ENCODE measurements at places on chromosomes 7 and 10.

DNA sequence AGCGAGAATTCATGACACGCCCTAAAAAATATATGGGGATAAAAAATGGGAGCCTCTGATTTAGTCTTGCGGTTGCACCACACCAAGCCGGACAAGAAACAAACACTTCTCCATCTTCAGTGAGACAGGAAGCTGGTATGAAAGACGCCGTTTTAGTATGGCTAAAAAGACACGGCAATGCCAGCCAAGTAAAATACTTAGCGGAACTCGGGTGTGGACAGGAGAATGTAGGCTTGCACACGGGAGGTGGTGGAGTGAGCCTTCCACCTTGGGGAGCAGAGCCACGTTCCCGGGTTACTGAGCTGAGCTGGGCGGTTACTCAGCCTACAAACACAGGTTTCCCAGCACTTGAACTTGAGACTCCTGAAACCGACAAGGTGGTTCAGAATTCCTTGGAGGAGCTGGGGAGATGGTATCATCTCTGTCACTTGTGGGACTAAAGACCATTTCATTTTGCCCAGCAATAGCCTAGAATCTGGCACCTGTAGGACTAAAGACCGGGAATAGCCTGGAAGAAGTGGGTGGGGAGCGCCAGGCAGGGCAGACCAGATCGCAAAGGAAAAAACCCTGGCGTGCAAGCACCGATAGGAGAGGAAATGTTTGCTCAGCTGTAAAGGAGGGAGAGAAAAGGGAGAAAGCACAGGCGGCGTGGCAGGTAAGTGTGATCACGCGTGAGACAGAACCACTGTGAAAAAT, 34.8 kb upstream of the SEPHS1 start:
- DNase-seq = no peak

DNA sequence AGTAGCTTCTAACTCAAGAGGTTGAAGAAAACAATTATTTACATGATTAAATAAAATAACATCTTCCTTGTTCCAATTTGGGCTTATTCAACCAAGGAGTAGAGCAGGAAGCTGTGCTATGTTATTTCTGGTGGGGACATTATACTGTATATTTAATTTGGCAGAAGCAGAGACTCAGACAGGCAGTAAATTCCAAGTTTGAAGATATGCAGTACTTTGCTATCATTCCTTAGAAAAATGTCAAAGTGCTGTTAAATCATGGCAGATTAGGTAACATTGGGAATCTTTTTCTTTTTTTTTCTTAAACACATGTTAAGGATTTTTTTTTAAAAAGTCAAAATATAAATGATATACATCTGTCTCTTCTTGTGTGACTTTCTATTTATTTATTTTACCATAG, 190.1 kb downstream of the SUGCT start:
- DNase-seq = no peak

DNA sequence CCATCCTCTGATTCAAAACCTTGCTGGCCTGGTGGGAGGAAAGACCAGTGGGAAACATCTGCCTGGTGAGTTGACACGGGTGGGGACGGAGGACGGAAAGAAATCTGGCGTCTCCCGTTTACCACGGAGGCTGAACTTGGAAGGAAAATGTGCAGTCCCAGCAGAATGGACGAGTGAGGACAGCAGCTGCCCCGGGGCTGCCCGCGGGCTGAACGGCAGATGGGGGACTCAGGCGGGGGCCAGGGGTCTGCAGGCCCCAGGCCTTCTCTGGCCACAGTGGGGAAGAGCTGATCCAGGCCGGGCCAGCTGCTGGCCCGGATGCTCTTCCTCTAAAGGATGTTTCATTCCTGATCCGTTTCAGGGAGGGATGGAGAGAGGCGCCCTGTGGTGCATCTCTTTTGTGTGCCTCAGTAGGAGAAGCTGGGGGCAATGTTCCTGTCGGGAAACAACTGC, 147.5 kb upstream of the CHST15 start:
- no peak for DNase-seq

GRCh38 chr10:16854623-16855022, 37.4 kb upstream of the RSU1 start:
- DNase-seq = no peak

DNA sequence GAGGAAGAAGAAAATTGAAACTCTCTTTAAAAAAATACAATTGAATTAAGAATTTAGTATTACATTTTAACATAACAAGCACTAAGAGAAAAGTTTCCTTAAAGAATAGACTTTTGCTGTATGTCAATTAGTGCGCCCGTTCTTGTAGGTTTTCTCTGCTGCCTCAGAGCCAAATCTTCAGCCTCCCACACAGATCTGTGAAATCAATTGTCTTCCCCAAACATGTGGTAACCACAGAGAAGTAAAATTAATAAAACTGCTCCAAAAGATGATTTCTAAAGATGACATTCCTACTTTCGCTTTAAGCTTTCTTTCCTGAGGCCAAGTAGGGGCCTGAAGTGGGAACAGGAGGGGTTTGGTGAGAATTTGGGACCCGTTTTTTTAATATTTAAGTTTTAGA, 113.2 kb upstream of the ADO start:
- no peak for DNase-seq

- no peak for DNase-seq
Measured at GRCh38 chr7:101200504-101200861, 353 bp downstream of the MOGAT3 start.

GRCh38 chr7:116162254-116162653, 48.1 kb upstream of the TES start:
- no peak for DNase-seq

GRCh38 chr10:70616761-70617160, 14.2 kb upstream of the PRF1 start:
- no peak for DNase-seq

DNA sequence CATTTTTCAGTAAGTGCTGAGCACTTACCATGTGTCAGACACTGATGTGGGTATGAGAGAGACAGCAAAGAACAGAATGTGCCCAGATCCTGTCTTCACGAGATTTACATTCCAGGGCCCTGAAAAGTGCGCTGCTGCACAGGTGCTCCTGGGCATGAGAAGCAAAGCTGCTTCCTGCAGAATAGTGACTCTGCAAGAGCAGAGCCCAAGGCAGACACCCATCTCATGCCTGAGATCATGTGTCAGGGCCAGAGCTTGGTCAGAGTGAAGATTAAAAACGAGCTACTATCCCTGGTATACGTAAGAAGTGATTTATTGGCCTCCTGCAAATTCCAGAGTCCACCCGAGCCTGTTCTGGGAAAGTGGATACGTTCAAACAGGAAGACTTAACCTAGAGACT, 824.4 kb downstream of the GRID1 start:
- DNase-seq = no peak

- DNase-seq = no peak
Measured at GRCh38 chr7:132800522-132800921, 224.3 kb upstream of the PLXNA4 start.

GRCh38 chr10:7577176-7577575, 89.6 kb downstream of the ITIH5 start:
- no peak for DNase-seq

GRCh38 chr10:97259119-97259518, 33.3 kb downstream of the ARHGAP19 start:
- DNase-seq = no peak

DNA sequence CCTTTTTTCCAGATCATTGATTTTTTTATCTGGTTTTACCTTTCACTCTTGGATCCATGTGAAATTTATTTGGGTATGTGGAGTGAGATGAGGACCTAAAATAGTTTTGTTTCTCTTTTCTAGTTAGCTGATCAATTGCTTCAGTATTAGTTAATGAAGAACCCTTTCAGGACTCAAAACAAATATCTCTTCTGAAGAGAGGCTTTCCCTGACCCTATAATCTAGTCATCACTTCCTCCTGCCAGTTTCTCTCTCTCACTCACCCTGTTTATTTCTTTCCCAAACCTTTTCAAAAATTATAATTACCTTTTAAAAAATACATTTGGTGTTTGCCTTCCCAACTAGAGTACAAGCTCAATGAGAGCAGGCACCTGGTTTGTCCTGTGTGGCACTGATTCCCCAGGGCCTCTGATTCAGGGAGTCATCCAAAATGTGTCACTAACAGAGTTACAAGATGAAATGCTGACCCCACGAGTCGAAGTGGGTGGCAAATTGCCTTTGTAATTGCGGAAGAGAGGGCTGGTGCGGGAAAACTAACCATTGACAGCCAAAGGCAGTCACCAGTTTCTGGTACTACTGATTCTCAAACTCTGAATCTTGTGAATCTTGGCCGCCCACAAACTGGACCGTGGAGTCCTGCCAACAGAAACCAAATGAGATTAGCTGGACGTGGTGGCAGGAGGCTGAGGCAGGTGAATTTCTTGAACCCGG, 2.4 kb downstream of the TMEM140 start:
- no peak for DNase-seq

DNA sequence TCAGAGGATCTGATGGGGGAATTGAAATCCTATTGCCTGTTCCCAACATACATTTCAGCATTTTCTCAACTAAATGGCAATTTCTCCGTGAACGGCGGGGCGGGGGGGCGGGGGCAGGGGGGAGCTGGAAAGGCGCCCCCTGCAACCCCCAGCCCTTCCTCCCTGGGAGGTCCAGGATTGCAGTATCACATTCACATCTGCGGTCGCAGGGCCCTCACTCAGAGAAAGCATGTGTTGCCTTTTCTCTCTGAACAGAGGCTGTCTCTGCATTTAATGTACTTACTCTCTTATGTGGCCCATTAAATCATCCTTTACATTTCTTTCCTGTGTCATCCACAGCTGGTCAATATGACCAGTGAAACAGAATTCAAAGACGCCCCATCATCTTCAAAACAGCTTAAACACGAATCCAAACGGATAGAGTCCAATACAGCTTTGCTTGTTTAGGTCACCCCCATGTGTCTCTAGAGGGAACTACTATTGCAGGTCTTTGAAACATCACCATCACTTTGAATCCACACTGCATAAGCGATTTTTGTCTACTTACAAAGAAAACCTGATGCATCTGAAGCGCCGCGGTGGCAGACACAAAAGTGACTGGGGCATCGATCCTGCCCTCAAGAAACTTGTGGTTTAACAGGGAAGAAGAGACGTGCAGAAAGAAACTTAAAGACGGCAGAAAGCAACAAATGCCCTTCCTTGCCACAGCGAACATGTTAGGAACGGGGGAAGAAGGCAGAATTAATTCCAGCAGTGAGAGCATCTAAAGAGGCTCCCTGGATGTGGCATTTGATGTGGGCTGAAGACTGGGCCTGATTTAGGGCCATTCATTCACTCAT, 17.0 kb upstream of the ECHDC3 start:
- DNase-seq = peak; percentile 77

GRCh38 chr7:21603462-21603861, 60.6 kb downstream of the DNAH11 start:
- no peak for DNase-seq

DNA sequence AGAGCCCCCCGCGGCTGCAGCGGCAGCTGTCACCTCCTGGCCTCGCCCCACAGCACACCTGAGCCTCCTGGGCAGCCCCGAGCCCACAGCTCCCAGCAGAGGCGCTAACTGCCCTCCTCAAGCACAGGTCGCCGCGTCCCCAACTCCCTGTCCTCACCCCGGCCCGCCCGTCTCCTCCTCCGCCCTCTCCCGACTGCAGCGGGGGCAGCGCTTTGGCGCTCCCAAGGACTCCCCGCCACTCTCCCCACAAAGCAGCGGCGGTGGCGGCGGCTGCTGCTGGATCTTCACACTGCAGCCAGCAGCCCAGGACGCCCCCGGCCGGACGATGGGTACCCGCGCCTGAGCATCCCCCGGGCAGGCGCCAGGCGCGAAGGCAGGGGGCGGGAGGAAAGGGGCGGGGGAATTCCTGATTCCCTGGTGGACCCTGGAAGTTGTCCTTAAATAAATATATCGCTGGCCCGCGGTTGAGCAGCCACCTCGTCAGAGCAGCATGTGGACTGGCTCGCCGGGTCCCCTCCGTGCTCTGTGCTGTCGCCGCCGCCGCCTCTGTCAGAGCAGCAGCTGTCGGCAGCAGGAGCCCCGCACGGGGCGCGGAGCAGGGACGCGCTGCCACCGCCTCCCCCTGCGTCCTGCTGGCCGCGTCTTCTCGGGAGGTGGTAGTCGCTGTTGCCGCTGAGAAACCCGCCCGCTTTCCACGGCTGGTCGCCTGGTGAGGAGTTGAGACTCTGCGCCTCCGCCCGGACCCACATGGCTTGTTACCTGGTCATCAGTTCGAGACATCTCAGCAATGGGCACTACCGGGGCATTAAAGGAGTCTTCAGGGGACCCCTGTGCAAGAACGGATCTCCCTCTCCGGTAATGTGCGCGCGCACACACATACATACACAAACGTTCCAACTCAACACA, at the start of gene ZNF804B:
ZNF804B (plus strand) TSS at position 471 of the 906 bp plus-strand sequence; CDS start at position 748, 277 bp downstream.
- peak; percentile 20 for DNase-seq

Measured in hippocampal formation (tissue), 2 donors.